ENCODE measurements at places on chromosomes 4 and X. TPM values are rescaled to one million over a fixed set of nuclear protein-coding genes. Genes with fewer than 3 reads are reported as not detected.

The SEPTIN11 gene
- total RNA-seq, result 144 TPM

The KLF8 gene
- 15.0 TPM for total RNA-seq

The SSX2 gene
- total RNA-seq, result not detected

The MAOA gene
- total RNA-seq, result 334 TPM

The XK gene
- total RNA-seq, result 10.6 TPM
